ENCODE measurements at places on chromosomes 5 and 9. TPM values are rescaled to one million over a fixed set of nuclear protein-coding genes. Genes with fewer than 3 reads are reported as not detected.

Gene STING1
- total RNA-seq = 360 TPM

Gene PCDHA7
- total RNA-seq = not detected

Gene FGF1
- total RNA-seq = not detected

Gene GAS1
- not detected for total RNA-seq

Gene ECSCR
- 4.1 TPM for total RNA-seq

DNA sequence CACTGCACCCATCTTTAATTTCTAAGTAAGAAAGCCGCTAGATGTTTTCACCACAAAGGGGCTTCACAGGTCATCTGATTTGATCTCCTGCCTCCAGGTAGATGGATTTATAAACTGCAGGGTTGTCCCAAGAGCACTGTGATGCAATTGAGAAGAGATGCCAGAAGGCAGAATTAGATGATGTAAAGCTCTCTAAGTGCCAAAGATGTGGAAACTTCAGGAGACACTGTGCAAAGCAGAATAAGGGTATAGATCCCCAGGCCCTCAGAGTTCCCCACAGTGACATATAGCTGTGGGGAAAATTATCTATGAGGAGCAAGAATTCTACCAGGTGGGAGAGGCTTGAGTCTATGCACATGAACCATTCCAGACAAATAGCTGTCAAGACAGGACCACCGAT, 90.5 kb downstream of the FSTL4 start:
- no peaks in the 10 kb centered on the region for H3K4me1 ChIP-seq
- ATAC-seq = no peak
- no peak overlapping the region for H3K4me3 ChIP-seq
- no peak overlapping the region for H3K27ac ChIP-seq

- no peak for ATAC-seq
- no peak overlapping the region for H3K4me3 ChIP-seq
- H3K27me3 ChIP-seq = peaks cover 21% of the 10 kb centered on the region
Observed at GRCh38 chr9:126534431-126535186, 79.1 kb upstream of the LMX1B start.

GRCh38 chr9:106797299-106797698, 65.7 kb upstream of the ZNF462 start:
- no peak for ATAC-seq
- no peak overlapping the region for H3K4me3 ChIP-seq
- H3K4me1 ChIP-seq = no peaks in the 10 kb centered on the region
- no peaks in the 10 kb centered on the region for H3K27me3 ChIP-seq

- peaks cover 29% of the 10 kb centered on the region for H3K27me3 ChIP-seq
- no peaks in the 10 kb centered on the region for H3K36me3 ChIP-seq
- H3K4me1 ChIP-seq = no peaks in the 10 kb centered on the region
- H3K27ac ChIP-seq = no peak overlapping the region
- ATAC-seq = no peak
Observed at GRCh38 chr9:96607971-96608370, 11.7 kb downstream of the CDC14B start.

Measured in activated T-helper 17 cell treated with anti-CD3 and anti-CD28 coated beads, Interleukin-2, amount 50 U/mL, for 72 hours (primary cell).